Activated CD4-positive, alpha-beta T cell treated with anti-CD3 and anti-CD28 coated beads for 36 hours (primary cell): ENCODE measurements at places on chromosomes 3 and 15. TPM values are rescaled to one million over a fixed set of nuclear protein-coding genes. Genes with fewer than 3 reads are reported as not detected.

The DNAH12 gene
- not detected for total RNA-seq

The BFSP2 gene
- total RNA-seq, result 0.21 TPM

The HRG gene
- total RNA-seq, result 0.11 TPM

DNA sequence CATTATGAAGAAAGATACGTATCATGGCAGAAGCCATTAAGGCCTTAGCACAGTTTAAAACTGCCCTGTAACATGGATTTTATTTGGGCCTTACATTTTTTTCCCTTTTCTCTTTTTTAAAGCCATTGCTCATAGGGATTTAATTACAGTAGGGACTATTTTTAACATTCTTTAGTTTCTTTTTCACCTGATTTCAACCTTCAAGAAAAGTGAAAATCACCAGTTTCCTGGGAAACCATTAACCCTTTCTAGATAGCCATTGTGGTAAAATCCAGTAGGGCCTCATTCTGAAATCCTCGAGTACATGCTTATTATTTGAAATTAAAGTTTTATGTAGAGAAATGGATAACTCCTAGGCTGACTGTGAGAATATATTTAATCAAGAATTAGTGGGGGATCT lies 3.1 kb downstream of the SPRED1 start:
- DNase-seq, result no peak

DNA sequence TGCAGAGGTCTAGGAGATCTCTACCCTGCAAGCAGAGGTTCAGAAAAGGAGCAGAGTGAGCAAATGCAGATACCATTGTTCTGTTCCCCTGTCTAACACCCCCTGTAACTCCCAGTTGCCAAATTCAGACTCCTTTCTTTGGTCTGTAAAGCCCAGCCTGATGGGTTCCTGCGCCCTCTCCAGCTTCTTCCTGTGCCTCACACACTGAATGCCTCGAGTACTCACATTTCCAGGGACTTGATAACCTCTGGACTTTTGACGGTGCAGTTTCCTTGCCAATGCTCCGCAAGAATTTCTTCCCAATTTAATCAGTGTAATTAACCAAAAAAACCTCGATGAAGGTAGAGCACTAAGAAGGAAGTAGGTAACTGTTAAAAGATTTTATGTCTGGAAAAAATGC lies 19.3 kb downstream of the PDE8A start:
- no peak for DNase-seq

DNA sequence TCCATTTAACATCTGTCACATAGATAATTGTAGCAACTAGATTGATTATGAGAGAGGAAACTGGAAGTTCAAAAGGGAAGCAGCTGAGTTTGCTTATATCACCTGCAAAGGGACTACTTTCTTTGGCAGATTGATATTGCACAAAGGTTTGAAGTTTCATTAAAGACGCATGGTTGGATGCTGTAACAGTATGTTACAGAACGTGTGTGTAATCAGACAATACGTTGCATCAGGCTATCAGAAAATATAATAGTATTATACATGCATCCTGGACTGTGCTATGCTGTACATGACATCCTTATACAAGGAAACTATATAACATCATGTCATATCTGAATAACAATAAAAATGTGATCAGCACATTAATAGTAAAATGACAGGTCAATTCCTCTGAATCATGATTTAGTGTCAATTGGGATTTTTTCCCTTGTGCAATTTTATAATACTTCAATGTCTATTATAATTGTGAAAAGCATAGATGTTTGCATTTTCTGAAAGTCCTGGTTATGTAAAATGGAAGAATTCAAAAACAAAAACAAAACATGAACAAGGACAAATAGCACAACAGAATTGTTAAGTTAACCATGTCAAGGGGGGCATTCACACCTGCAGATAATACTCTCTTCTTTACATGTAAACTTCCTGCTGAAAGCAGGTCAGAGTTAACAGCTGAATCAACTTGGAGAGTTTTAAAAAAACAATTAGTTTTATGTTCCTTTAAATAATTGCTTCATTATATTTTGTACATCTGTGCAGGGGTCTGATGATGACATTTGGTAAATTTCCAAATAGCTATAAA lies 283.2 kb upstream of the KCNH8 start:
- no peak for DNase-seq

DNA sequence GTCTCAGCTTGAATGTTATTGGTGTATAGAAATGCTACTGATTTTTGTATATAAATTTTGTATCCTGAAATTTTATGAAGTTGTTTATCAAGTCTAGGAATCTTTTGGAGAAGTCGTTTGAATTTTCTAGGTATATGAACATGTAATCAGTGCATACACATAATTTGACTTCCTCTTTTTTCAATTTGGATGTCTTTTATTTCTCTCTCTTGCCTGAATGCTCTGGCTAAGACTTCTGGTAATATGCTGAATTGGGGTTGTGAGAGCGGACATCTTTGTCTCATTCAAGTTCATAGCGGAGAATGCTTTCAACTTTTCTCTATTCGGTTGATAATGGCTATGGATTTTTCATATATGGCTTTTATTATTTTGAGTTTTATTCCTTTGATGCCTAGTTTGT lies 100.9 kb upstream of the MCTP2 start:
- DNase-seq, result no peak

- peak; percentile 65 for DNase-seq
Measured at GRCh38 chr3:184016811-184017671, 643 bp downstream of the ABCC5 start.

DNA sequence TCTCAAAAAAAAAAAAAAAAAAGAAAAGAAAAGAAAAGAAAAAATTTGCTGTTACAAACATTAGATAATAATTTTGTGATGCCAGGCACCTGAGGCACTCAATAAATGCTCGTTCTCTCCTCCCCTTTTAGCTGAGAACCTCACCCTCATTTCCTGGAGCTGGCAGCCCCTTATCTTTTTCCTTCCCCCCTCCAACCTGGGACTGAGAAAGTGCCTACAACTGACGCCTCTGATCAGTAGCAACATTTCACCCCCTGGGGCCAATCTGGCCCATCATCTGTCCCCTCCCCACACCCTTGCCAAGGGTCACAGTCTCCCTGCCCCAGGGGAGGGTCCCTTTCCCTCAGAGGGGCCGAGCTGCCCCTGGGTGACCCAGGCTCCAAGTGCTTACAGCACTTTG lies 12.6 kb upstream of the RNU6-1 start:
- DNase-seq, result no peak

DNA sequence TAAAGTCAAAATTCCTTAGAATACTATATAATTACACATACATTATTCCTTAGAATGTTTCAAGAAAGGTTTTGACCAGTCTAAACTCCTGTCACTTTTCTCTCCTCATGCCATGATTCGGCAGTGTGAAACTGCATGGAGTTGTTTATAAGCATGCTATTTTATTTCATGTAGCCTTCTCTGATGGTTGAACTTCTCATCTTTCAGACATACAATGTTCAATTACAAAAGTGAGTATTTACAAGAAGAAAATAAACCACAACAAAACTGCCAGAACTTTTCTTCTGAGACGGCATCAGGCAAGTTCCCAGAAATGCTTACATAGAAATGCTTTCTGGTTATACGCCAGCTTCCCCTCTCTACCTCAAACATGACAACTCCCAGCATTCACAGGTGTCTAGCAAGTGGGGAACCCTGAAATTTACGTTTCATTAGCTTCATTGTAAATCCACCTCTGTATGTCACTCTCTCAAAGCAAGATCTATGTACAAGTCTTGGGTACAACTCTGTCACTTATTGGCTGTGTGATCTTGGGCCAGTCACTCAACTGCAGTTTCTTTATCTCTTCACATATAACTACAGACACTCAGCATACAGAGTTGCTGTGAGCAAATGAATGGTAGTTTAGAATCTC lies 42.7 kb downstream of the HDGFL3 start:
- peak; percentile 6 for DNase-seq

DNA sequence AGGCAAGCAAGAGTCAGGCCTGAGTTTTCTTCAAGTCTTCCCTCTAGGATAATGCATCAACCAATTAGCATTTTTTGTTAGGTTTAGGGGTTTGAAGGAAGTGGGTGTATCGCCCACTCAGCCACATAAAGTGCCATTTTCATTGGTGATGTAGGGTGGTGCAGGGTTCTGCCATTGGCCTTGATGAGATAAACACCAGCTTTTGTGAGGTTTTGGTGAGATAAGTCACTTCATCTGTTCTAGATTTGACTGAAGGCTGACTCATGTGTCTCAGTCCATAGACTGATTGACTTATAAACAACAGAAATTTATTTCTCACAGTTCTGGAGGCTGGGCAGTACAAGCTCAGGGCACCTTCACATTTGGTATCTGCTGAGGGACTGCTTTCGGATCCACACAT lies 84.5 kb upstream of the C3orf80 start:
- peak; percentile 53 for DNase-seq

DNA sequence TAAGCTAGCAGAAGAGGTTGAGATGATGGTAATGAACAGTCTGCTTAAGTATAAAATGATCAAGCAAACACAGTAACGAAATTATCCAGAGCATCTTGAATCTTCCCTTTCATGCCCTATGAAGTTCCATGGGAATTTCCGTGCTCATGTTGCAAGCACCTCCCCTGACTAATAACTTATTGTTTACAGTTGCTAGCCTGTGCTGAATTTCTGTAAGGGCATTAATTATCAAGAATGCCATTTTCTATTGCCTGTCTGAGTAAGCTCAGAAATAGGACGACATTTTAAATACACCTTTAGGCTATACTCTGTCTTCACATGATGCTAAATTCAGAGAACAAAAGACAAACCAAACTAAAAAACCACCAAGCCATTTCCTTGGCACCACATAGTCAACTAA lies 257.5 kb upstream of the LRTM1 start:
- DNase-seq, result no peak

DNA sequence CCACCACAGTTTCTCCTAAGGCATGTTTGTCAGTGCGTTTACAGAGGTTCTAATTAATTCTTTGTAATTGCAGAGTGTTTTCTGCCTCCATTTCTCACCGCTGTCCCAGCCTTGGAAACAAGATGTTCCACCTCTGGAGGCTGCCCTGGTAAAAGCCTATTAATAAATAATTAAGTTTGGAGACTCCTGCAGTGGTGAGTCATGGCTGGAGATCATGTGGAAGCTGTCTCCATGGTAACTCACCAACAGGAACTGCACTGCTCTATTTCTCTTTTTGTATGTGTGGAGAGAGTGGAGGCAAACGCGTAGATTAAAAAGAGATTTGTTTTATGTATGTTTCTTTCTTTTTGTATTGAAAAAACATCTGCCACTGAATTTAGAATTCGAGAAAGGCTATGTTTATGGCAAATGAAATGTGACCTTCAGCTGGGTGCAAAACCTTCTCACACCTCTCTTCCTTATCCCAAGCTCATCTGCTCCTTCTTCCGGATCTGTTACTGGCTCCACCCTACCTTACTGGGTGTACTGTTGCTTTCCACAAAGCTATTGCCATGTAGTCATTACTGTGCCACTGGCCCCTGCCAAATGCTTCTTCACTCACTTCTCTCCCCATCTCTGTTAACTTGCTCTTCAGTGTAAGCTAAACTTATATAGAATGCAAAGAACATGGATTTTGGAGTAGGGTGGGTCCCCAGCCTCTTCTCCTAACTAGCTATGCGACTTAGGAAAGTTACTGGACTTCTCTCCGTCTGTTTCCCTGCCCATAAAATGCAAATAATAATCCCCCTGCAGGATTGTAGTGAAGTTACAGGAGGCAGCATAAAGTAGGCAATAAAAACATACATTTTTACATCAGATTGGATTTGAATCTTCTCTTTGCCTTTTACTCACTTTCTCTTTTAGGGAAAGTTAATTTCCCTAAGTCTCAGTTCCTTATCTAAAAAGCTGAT lies 778.5 kb downstream of the NTRK3 start:
- DNase-seq, result no peak

DNA sequence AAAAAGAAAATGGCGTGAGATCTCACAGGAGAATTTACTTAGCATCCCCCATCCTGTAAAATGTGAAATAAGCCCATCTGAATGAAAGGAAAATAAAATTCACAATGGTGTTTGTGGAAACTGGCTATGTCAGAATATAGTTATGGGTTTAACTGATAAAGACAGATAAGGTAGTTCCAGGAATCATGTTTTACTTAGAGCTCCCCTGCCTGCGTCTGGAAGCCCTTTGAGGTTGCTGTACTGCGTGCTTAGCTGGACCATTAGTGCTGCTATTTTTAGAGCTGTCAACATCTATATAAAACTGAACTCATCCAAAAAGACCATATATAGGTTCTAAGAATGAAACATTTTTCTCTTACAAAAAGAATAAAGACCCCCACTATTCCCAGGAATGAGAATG lies 130.8 kb downstream of the LSAMP start:
- DNase-seq, result no peak

- no peak for DNase-seq
Measured at GRCh38 chr15:28876845-28877185, 9.0 kb upstream of the APBA2 start.

- no peak for DNase-seq
Measured at GRCh38 chr15:54638666-54639065, 558.1 kb downstream of the RSL24D1 start.

DNA sequence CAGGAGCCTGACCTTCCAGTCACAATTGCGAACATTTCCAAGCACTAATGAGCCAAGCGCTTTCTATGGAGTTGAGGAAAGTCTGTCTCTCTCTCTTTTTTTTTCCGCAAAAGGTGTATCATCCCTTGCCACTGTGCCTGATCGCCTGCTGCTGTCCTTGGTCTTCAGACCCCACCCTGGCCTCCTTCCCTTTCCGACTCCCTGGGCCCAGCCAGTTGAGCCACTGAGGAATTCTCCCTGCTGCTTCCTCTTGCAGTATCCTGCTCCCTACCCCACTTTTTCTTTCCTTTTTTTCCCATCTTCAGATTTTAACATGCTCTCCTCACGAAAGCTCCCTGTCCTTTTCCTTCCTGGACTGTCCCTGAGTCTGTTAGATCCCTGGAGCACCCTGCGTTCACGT lies 396.5 kb upstream of the C2CD4B start:
- no peak for DNase-seq

- DNase-seq, result no peak
Measured at GRCh38 chr3:71309886-71310285, 273.6 kb downstream of the FOXP1 start.

- DNase-seq, result peak; percentile 42
Measured at GRCh38 chr3:192727032-192727847, at the start of gene FGF12. TSS of gene FGF12 (minus strand) at chr3:192727541.

GRCh38 chr3:64046996-64047594 lies 23.8 kb upstream of the PSMD6 start:
- DNase-seq, result no peak

- DNase-seq, result no peak
Measured at GRCh38 chr15:97728791-97729190, 231.7 kb upstream of the ARRDC4 start.

- DNase-seq, result no peak
Measured at GRCh38 chr3:30518872-30519271, 87.5 kb upstream of the TGFBR2 start.

- DNase-seq, result no peak
Measured at GRCh38 chr15:66743204-66743603, 41.2 kb downstream of the SMAD6 start.

GRCh38 chr3:66518126-66518525 lies 17.3 kb upstream of the LRIG1 start:
- DNase-seq, result no peak
